ENCODE measurements at places on chromosomes 5 and 9.
A peak's percentile ranks its signal among the peaks of the same experiment; 100 is the strongest.

GRCh38 chr5:151881621-151882225 is 42.9 kb downstream of the GLRA1 start:
- no peak for DNase-seq

DNA sequence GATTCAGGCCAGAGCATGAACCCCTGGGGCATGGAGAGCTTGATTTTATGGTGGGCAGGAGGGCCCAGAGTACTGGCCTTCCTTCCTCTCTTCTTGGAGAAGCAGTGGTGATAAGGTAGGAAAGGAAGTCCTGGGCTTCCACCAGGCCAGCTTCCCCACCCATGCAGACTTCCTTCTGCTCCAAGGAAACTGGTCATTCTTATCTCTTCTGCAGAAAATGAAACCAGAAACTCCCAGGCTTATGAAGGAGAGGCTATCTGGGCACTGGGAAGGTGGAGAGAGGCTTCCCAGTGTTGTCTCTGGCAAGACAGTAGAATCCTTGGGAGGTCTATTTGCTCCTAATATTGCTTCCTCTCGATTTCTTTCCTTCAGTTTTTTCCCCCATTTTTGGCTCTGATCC is 110.5 kb upstream of the EQTN start:
- no peak for DNase-seq

DNA sequence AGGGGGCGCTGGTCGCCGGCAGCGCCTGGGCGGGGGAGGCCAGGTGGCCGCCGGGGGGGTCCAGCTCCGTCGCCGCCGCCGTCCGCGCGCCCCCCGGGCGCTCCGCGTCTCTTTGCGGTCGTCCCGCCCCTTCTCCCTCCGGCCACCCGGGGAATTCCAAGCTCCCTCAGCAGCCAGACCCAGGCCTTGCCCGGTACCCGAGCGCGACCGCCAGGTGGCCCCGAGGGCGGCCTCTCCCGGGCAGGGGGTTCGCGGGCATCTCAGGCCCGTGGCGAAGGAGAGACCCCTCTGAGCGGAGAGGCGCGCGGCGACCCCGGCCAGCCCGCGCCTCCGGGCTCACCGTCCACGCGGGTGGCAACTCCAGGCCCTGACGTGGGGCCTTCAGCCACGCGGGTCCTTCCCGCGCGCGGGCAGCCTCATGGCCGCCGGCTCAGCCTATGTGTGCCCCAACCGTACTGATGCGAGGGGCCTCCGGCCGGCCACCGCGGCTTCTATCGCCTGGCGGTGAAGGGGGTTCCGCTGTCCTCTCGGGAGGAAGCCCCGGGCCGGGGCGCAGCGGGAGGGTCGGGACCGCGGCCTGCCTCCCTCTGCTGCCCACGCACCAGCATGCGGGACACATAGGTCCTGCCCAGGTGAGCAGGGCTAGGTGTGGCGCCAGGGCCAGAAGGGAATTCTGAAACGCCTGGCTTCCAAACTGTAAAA is 529 bp upstream of the NRARP start:
- DNase-seq = peak; percentile 78

DNA sequence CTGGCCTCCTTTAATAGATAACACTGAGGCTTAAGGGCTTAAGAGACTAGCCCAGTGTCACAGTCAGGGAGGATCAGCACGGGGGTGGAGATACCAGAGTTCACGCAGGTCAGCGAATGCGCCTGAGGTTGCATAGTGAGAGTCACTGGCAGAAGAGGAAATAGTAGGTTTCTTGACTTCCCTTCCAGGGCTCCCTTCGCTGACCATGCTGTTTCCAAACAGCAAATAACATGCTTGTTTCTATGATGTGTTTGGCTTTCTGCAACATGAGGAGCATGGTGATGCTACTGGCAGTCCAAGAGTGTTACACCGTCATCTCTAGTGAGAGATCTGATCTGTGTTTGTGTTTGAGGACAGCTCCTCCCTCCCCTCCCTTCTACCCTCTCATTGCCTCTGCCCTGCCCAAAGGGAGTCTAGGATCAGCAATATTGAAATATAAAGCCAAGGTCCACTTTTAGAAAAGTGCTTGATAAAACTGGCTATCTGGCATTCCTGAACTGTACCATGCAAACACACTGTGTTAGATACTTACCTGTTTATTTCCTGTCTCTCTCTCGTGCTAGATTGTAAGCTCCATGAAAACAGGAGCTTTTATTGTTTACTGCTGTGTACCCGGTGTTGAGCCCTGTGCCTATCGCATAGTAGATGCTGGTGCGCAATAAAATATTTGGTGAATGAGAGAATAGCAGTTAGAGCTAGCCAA is 12.3 kb downstream of the TLE4 start:
- DNase-seq = no peak

DNA sequence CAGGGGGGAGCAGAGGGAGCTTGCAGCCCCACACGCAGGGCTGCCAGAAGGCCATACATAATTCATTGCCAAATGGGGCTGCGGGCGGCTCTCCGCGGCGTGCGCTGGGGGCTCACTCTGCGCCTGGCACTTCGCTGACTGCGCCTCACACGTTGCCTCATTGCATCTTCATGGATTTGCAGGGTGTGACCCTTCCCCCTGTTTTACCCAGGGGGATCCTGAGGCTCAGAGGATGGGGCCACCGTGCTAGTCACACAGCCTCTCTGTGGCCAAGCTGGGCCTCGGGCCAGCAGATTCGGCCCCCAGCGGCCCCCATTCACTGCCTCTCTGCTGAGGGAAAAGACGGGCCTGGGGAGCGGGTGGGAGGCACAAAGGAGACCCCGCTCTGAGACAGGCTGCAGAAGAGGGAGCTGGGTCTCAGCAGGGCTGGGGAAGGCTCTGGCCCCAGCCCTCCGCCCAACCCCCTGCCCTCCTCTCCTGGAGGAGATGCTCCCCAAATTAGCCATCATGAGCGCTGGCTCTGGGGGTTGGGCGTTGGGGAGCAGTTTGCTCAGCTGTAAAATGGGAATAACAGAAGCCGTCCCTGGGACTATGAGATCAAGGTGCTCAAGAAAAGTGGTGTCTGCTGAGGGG is 115.5 kb downstream of the C9orf50 start:
- DNase-seq = no peak
